ENCODE measurements at places on chromosomes 16 and 17. TPM values are rescaled to one million over a fixed set of nuclear protein-coding genes. Genes with fewer than 3 reads are reported as not detected.

GSDMA gene
- not detected for total RNA-seq

KLHL10 gene
- total RNA-seq = 0.07 TPM

ZNF200 gene
- total RNA-seq = 8.8 TPM

GLIS2 gene
- total RNA-seq = 32.9 TPM

TMEM88 gene
- 0.27 TPM for total RNA-seq

CD7 gene
- total RNA-seq = not detected

TBC1D3 gene
- total RNA-seq = not detected

OTOP2 gene
- total RNA-seq = 0.06 TPM

KRTAP2-3 gene
- total RNA-seq = not detected

PRAC1 gene
- not detected for total RNA-seq

SLC35G6 gene
- not detected for total RNA-seq

TBC1D3K gene
- not detected for total RNA-seq

MAPT gene
- total RNA-seq = 2.1 TPM

SYT17 gene
- 13.6 TPM for total RNA-seq

NPIPB9 gene
- 1.9 TPM for total RNA-seq

ZFP1 gene
- 9.6 TPM for total RNA-seq

SEPTIN12 gene
- not detected for total RNA-seq

KRTAP16-1 gene
- total RNA-seq = not detected

NGFR gene
- 0.70 TPM for total RNA-seq

LCAT gene
- total RNA-seq = 12.2 TPM
